ENCODE measurements at places on chromosomes 4 and X.

DNA sequence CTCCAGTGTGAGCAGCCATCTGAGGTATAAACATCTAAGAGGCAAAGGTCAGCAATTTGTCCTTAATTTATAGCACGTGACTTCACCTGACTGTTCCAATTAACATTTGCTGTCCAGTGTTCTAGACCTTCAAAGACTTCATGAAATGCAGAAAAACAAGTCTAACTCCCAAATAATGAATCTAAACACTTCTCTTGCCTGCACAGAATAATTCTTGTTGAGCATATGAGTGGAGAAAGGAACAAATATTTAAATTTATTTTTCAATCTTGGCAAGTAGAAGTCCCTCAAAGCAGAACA, 12.0 kb downstream of the RFC1 start:
- no peak for DNase-seq

GRCh38 chr4:87732033-87732765, 67.2 kb upstream of the IBSP start:
- DNase-seq, result no peak

DNA sequence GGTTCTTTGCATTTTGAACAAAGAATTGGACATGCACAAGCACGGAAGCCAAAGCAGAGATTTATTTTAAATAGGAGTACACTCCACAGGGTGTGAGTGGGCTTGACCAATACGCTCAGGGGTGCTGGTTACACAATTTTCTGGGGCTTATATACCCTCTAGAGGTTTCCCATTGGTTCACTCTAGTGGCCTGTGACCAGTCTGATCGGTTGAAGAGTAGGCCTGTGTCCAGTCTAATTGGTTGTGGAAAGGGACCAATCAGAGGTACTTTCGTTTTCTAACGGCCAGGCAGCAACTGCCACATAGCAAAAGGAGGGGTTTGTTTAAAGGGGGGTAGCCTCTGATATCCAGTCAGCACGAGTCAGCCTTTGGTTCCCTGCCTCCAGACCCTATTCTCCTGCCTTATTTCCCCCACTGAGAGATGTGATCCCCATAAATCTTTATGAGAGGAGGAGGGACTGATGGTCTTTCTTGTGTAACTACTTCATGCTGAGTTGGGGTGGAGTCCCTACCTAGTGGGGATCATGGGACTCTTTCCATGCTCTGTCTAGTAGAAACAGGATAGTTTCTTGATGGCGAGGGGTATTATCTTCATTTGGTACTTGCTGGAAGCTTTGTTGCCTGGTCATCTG, 11.3 kb upstream of the AREG start:
- DNase-seq, result no peak

- no peak for DNase-seq
These were observed 131.2 kb upstream of the STX18 start for GRCh38 chr4:4673070-4673469.

- DNase-seq, result no peak
These were observed 17.9 kb upstream of the NSUN7 start for GRCh38 chr4:40731792-40732245.

GRCh38 chrX:78831523-78831922, 84.0 kb downstream of the LPAR4 start:
- DNase-seq, result no peak

- no peak for DNase-seq
These were observed 89.4 kb downstream of the AFF1 start for GRCh38 chr4:87024201-87024600.

- no peak for DNase-seq
These were observed 101.1 kb upstream of the CYLC1 start for GRCh38 chrX:83759872-83760271.

DNA sequence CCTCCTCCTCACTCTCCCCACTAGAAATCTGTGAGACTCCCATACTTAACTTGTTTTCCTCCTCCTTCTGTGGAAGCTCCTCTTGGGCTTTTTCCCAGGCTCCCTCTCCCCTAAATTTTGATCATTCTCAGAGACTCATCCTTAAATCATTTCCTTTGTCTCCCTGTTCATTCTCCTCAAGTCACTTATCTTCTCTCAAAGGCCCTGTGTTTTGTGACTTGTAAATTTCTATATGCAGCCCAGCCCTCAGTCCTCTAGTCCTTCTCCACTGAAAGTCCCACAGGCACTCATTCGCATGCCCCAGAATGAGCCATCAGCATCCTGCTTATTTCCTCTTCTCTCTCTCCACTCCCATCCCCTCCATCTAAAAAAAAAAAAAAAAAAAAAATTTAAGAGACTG, 171.8 kb downstream of the SOWAHB start:
- DNase-seq, result no peak

DNA sequence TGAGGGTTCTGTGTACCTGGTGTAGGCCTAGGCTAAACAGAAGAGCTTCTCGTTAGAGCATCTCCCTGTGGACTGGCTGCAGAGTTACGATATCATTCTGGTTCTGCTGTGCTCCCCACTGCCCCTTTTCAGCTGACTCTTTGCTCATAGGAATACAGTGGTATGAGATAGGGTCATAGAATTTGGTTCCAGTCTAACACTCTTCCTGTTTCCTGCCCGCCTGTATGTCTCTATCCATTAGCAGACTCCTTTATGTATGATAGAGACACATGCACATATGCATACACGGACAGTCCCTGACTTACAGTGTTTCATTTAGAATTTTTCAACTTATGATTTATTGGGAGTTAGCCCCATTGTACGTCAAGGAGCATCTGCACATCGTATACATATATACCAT, 15.3 kb downstream of the RNF4 start:
- DNase-seq, result no peak

- DNase-seq, result no peak
These were observed 155.0 kb downstream of the RELL1 start for GRCh38 chr4:37531151-37531550.

DNA sequence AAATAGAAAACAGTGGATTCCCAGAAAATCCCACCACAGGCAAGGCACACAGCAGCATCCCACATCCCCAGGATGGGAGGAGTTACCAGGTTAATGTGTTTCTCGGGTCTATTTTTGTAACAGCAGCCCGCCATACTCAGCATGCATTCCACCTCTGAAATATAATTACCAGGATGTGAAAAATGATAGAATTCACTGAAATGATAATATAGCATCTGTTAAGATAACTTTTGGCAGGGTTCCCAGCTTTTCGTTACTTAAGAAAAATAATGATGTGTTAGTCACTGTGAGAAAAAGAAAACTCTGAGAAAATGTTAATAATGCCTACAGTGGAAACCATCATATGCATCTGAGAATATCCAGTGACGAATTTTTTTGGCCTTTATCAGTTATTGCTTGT, 87.1 kb downstream of the VCX2 start:
- no peak for DNase-seq

DNA sequence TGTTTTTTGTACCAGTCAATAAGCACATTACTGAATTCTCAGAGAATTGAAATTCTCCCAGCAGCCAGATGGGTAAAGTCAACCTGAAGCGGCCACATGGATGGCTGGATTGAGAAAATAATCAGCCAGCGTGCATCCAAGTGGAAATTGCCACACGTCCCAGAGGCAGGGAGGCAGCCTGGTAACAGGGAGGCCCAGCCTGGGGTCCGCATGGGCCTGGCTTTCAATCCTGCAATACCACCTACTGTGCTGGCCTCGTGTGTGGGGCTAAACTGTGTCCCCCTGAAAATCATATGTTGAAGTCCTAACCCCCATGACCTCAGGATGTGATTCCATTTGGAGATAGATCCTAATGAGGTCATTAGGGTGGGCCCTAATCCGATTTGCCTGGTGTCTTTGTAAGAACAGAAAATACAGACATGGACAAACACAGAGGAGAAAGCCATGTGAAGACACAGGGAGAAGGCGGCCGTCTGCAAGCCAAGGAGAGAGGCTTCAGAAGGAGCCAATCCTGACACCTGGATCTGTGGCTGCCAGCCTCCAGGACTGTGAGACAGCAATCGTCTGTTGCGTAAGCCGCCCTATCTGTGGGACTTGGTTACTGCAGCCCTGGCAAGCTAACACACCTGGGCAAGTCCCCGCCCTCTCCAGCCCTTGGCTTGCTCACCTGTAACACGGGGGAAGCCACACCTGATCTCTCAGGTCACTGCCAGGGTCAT, 90.3 kb downstream of the JAKMIP1 start:
- no peak for DNase-seq

DNA sequence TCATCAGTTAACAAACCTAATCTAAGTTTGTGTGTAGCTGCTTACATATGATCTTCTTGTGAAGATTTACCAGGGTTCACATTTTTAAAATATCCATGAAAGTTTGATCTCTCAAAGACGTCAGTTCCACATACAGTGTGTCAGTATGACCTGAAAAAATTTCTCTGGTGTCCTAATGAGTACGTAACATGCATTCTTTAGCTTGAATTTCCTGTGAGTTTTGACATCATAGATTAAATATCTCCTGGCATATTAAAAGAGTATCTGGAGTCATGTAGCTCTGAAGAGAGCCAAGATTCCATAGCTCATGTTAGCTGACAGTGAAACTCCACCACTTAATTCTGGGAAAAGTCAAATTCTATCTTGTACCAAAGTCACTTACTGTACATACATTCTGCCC, 43.9 kb upstream of the PDLIM5 start:
- no peak for DNase-seq

DNA sequence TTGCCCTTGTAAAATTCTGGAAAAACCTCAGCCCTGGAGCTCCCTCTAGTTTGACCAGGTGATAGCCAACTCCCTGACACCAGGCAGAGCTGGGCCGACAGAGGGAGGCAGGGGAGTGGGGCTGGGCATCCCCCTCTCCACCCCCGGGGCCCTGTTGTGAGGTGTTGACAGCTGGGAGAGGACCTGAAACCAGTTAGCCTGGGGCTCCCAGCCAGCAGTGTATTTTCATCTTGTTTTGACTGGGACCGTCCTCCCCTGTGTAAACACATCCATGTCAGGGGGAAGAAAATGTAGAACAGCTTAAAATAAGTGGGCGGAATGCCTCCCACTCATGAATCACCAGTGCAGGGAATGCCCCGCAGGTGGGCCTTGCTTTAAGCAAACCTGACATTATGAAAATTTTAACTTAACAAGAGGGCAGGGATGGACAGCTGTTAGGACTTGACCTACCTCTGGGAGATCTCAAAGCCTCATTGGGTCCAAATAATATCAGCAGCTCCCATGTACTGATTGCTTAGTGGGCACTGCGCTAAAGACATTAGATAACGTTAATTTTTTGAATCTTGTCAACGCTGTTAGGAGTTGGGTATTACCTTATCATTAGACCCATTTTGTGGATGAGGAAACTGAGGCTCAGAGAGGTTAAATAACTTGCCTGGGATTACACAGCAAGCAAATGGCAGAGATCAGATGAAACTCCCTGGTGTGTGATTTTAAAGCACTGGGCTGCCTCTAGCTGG, 45.9 kb downstream of the TSC22D3 start:
- no peak for DNase-seq

GRCh38 chr4:2258091-2259035, 3.5 kb downstream of the MXD4 start:
- DNase-seq, result no peak

Measured in CD4-positive, alpha-beta T cell treated with Interleukin-15 for 4 hours (primary cell).